Frontal cortex (tissue), 4 donors: ENCODE measurements at places on chromosomes 7 and 10.
A peak's percentile ranks its signal among the peaks of the same experiment; 100 is the strongest.

DNA sequence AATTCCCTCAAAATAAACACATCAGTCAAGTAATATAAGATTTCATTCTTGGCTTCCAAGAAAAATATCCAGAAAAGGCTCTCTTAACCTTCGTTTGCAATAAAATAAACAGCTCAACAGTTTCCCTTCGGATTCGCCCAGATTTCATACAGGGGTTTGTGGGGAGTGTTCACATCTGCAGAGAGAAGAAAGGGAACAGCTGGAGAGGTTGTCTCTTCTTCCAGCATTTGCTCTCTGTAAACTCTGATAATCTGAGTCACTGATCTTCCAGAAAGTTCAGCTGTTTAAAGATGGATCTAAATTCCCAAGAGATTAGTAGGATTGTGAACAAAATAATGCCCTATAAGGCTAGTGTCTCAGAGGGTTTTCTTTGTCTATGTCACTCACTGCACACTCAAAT, 277.9 kb downstream of the HPSE2 start:
- no peak for DNase-seq

DNA sequence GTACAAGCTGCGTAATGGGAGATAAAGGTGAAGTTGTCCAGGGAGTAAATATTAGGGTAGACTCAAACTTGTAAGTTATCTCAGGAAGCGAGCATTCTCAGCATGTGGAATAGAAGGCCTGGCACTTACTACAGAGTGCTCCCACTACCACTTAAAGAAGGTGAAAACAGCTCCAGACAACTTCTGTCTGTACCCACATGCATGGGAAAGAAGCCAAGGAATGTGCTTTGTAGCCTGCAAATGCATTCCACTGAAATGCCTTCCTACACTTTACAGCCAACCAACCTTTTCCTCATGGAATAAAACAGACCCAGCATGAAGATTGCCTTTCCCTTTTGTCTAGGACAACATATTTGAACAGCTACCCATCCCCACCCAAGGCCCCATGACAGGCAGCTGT, 45.4 kb upstream of the NPSR1 start:
- DNase-seq, result no peak

DNA sequence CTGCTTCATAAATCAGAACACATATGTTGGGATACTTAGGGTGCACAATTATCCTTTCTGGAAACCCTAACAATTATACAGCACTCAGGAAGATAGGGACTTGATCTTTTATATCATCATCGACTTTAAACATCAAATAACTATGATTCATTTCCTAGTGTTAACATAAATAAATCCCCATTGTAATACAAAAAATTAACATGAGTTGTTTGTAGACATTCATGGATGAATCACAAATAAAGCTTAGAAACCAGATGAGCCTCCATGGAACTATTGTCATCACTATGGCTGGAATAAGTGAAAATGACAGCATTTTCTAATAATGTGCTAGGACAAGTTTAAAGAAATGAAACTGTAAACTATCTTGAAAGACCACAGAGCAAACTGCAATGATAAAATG, 821.7 kb downstream of the GATA3 start:
- no peak for DNase-seq

DNA sequence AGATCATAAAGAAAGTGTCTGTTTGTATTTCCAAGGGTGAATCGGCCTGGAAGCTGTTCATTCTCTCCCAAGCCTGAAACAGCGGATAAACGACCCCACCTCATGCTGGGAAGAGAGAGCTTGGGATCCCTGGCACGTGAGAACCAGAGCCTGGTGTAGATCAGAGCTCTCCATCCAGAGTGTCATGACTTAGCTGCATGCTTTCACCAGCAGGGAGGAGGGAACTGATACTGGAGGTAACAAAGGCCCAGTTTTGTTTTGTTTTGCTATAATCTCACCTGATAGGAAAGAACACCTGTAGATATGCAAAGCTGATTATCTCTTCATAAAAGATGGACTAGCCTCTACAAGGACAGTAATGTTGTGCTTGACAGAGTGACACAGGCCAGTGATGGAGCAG, 236.6 kb downstream of the POM121L12 start:
- no peak for DNase-seq

DNA sequence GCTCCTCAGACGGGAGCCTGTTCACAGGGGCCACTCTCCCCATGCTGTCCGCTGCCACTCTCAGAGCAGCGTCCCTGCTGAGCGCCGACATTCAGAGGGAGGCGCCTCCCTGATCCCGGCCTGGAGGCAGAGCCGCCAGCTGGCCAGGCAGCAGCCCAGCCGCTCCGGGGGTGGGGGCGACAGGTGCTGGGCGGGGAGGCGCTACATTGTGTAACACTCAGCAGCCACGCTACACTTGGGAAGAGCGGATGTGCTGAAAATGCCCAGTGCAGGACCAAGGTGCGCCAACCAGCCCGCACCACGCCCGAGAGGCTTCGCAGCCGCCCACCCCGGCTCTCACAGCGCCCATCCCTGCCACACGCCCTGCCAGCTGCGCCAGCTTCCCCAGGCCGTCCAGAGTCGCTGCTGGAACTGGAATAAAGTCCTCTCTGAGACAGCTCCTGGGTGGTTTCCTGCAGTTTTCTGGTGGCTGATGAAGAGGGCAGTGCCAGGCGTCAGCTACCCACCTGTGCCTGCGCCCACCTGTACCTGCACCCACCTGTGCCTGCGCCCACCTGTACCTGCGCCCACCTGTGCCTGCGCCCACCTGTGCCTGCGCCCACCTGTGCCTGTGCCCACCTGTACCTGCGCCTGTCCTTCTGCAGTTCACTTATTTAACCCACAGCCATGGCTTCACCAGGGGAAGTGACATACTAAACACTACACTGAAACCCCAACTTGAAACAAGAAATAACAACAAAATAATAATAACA, 25.7 kb downstream of the STK32C start:
- DNase-seq, result no peak

GRCh38 chr10:125002423-125003145, 60.7 kb downstream of the ZRANB1 start:
- DNase-seq, result peak; percentile 10

GRCh38 chr7:22832401-22832800, 9.8 kb upstream of the TOMM7 start:
- DNase-seq, result no peak
